Amygdala (tissue), 56 donors: ENCODE measurements at places on chromosomes 3 and 15.

- no peak for DNase-seq
Observed at GRCh38 chr15:94692710-94693109, 461.3 kb downstream of the MCTP2 start.

GRCh38 chr3:129747992-129748391 is 141.5 kb upstream of the PLXND1 start:
- DNase-seq: no peak

- no peak for DNase-seq
Observed at GRCh38 chr3:123941121-123941520, 19.9 kb downstream of the CCDC14 start.

- no peak for DNase-seq
Observed at GRCh38 chr15:29434280-29434679, 164.7 kb upstream of the NSMCE3 start.

- no peak for DNase-seq
Observed at GRCh38 chr15:85725564-85725963, 69.2 kb downstream of the KLHL25 start.

GRCh38 chr3:173639098-173639497 is 241.6 kb downstream of the NLGN1 start:
- no peak for DNase-seq
